ENCODE measurements at places on chromosomes 1 and 21.
A peak's percentile ranks its signal among the peaks of the same experiment; 100 is the strongest.

GRCh38 chr1:193568512-193568911 lies 382.1 kb upstream of the B3GALT2 start:
- no peak for DNase-seq

DNA sequence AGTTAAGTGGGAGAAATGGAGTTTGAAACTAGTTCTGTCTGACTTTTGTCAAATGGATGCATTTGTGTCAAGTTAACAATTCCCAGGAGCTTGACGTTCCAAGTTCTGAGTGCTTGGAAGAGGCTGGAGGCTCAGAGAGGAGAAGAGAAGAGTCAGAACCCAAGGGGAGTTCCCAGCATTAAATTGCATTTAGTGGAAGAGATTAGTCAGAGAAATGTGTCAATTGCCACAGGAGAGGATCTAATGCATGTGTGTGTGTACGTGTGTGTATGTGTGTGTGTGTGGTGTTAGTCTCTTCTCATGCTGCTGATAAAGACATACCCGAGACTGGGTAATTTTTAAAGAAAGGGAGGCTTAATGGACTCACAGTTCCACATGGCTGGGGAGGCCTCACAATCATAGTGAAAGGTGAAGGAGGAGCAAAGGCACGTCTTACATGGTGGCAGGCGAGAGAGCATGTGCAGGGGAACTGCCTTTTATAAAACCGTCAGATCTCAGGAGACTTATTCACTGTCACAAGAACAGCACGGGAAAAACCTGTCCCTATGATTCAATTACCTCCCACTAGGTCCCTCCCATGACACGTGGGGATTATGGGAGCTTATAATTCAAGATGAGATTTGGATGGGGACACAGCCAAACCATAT lies 101.5 kb upstream of the TMEM51 start:
- no peak for DNase-seq

DNA sequence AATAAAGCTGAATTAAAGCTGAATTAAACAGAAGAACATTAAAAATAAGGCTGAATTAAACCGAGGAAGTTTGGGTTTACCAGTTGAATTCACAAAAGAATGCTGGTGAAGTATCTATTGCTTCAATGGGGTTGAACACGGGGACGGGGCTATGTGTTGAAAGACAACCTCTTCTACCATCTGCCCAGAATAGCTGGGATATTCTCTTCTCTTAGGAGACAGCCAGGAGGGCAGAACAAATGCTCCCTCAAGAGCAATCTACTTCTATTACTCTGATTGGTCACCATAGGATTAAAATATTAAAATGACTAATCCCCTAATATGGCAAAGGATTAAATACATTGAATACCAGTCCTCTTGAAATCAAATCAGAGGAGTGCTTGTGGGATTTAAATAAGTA lies 68.4 kb downstream of the LPGAT1 start:
- DNase-seq: no peak

- DNase-seq: no peak
Observed at GRCh38 chr1:61170328-61171238, 88.2 kb downstream of the NFIA start.

GRCh38 chr1:9909234-9910046 lies 629 bp downstream of the CTNNBIP1 start:
- no peak for DNase-seq

GRCh38 chr1:109669246-109669948 lies 1.5 kb downstream of the GSTM2 start:
- peak; percentile 1 for DNase-seq

DNA sequence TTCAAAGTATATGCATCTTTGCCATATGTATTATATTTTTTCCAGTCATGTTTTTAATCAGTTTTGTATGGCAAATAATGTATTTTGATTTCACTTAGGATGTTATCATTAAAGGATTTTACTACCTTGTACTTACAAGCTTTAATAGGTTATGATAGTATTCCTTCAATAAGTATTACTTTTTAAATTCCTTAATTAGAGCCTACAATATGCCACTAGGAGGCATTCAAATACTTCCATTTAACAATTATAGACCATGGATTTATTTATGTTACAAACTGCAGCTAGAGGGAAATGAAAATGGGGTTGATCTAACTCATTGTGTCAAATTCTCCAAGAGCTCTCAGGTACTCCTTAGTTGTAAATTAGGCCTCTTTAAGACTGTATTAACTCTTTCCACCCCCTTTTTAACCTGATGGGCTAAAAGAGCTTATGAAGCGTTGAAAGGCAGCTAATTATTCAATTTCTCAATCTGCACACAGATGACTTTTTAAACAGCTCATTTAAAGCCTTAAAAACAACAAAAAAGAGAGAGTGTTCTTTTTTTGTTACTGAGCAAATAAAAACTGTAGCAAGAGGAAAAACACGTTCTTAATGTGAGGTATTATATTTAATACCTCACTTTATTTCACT lies 156.2 kb downstream of the DENND1B start:
- DNase-seq: no peak

DNA sequence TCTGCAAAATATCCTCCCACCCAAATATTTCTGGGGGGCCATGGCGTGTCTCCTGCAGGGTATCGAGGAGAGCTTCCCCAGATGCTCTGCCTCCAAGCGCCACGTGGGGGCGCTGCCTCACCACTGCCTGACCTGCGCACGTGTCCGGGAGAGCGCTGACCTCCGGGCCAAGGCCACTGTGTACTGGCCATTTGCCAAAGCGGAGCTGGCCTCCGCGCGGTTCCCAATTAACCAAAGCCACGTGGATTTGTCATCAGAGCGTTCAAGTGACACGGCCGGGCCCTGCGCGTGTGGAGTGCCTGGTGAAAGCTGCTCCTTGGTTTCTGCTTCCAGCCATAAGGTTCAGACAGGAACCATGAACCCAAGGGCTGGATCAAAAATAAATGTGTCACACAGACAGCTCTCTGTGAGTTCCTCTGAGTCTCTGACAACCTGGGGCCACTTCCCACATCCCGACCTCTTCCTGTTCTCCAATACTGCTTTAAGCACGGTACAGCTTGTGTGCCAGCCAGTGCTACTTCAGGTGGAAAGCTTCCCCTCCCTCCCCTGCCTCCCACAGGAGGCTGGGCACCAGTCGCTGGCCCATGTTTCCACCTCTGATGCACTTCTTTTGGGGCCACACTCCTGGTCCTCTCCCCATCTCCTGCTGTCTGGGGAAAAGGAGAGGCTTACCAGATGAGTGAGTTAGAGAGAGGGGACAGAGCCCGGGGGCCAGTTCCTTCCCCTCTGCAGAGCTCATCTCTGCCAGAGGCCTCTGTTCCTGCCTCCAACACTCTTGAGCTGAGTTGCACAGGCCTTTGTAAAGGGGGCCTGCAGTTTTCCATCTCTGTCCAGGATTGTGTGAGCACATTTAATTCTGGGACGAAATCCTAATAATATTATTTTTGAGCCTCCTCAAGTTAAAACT lies 26.1 kb downstream of the ZP4 start:
- DNase-seq: peak; percentile 60

DNA sequence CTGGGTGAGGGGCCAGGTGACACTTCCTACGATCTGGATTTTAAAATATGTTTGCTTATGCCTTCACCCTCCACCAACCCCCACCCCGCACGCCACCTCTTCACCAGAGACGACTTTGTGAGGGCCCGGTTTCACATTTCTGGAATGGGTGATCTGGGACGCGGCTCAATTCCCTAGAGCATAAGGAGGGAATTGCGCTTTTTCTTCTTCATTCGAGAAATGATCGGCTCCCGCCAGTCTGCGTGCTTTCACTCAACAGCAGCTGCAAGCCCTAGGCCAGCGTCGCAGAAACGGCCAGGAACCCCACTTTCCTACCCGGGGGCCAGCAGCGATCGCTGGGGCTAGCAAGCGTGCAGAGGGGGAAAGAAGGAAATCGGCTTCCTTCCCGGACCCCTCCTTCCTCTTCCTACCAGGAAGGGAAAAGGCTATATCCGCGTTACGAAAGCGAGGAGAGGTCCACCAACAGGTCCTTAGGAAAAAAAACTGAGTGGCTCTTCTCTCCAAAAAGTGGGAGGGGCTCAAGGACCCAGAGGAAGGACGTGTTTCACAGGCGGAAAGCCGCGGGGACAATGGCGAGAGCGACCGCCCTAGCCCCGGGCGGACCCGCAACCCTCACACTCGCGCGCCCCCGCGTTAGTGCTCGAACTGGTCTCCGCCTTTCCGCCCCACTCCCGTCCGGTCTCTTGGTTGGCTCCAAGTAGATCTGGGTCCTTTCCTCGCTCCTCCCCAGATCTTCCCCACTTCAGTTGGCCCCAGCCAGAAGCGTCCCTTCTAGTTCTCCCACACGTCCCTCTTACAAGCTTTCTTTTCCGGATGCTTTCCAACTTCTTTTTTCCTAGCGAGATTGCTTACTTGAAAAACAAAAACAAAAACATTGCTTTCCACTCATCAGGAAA lies 1.1 kb upstream of the ADAMTS1 start:
- DNase-seq: no peak

GRCh38 chr1:172906778-172907592 lies 143.8 kb downstream of the TNFSF18 start:
- no peak for DNase-seq

DNA sequence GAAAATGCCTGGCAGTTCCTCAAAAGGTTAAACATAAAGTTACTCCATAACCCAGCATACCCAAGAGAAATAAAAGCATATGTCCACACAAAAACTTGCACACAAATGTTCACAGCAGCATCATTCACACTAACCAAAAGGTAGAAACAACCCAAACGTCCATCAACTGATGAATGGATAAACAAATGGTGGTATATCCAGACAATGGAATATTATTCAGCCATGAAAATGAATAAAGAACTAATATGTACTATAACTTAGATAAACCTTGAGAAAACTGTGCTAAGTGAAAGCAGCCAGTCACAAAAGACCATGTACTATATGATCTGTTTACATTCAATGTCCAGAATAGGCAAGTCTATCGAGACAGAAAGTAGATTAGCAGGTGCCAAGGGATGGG lies 60.4 kb downstream of the CAMK2N1 start:
- DNase-seq: no peak

GRCh38 chr1:7824701-7825100 lies 28.2 kb downstream of the UTS2 start:
- no peak for DNase-seq

GRCh38 chr1:32743380-32744070 lies 41.0 kb upstream of the SYNC start:
- DNase-seq: no peak

- no peak for DNase-seq
Observed at GRCh38 chr1:152870831-152871730, 7.0 kb upstream of the SMCP start.

GRCh38 chr1:60949826-60950197 lies 132.5 kb upstream of the NFIA start:
- no peak for DNase-seq

- no peak for DNase-seq
Observed at GRCh38 chr1:170959385-170959784, 24.1 kb downstream of the MROH9 start.

GRCh38 chr1:201015551-201016091 lies 7.9 kb downstream of the KIF21B start:
- no peak for DNase-seq

DNA sequence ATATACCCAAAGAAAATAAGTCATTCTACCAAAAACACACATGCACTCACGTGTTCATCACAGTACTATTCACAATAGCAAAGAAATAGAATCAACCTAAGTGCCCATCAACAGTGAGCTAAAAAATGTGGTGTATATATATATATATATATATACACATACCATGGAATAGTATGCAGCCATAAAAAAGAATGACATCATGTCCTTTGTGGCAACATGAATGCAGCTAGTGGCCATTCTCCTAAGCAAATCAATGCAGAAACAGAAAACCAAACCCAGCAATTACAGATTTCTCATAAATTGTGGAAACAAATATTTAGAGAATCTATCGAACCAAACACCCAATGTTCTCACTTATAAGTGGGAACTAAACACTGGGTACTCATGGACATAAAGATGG lies 585.7 kb downstream of the SMYD3 start:
- no peak for DNase-seq

GRCh38 chr1:199861020-199861795 lies 166.3 kb upstream of the NR5A2 start:
- DNase-seq: no peak

DNA sequence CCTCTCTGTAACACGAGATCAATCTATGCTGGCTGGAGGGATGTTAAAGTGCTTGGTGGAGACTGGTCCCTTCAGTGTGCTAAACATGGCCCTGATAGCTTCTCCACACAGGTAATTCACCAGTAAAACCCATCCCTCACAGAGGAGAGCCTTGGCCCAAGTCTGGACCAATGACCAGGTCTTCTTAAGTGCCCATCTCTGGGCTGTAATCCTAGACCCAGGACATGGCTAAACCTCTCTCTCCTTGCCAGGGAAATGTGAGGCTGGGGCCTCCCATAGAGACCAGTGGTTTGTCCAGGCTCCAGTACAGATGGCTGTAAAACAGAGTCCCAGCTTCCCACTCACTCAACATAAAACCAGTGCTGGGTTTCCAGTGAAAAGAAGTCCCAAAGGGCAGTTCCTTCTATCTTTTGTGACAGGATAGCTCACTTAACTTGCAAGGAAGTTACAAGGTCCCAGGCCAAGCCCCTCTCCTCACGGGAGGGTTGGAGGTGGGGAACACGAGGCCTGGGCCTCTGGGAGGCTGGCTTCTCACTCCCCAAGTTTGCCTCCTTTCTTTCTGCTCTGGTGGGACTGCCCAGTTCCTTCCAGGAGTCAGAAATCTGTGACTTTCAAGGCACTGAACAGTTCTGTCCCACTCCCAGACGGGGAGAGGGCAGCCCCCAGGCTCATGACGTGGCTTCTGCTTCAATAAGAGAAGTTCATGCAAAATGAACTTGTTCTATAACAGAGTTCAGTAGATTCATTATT lies 2.2 kb upstream of the KIF17 start:
- DNase-seq: no peak

- no peak for DNase-seq
Observed at GRCh38 chr1:241557031-241557430, 24.9 kb downstream of the KMO start.

DNA sequence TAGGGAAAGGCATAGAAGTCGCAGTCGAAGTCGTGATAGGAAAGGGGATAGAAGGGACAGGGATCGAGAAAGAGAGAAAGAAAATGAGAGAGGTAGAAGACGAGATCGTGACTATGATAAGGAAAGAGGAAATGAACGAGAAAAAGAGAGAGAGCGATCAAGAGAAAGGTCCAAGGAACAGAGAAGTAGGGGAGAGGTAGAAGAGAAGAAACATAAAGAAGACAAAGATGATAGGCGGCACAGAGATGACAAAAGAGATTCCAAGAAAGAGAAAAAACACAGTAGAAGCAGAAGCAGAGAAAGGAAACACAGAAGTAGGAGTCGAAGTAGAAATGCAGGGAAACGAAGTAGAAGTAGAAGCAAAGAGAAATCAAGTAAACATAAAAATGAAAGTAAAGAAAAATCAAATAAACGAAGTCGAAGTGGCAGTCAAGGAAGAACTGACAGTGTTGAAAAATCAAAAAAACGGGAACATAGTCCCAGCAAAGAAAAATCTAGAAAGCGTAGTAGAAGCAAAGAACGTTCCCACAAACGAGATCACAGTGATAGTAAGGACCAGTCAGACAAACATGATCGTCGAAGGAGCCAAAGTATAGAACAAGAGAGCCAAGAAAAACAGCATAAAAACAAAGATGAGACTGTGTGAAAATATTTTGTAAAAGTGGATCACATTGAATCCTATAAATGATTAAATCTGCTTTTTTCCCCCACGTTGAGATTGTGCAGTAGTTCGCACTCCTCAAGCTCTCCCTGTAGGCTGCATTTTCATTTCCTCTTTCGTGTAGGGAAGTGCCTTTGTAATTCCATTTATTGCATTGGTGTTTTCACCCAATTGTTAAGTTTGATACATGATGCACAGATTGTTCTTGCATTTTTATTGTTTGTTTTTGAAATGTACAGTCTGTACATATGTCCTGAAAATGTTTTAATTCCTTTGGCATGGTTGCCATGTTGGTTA lies 7.5 kb downstream of the PRPF38B start:
- no peak for DNase-seq

Measured in GM13976 (cell line).